BJ (cell line): ENCODE measurements at places on chromosomes 11 and 22.

GRCh38 chr11:113497066-113497910, 22.1 kb upstream of the DRD2 start:
- no peak for DNase-seq

DNA sequence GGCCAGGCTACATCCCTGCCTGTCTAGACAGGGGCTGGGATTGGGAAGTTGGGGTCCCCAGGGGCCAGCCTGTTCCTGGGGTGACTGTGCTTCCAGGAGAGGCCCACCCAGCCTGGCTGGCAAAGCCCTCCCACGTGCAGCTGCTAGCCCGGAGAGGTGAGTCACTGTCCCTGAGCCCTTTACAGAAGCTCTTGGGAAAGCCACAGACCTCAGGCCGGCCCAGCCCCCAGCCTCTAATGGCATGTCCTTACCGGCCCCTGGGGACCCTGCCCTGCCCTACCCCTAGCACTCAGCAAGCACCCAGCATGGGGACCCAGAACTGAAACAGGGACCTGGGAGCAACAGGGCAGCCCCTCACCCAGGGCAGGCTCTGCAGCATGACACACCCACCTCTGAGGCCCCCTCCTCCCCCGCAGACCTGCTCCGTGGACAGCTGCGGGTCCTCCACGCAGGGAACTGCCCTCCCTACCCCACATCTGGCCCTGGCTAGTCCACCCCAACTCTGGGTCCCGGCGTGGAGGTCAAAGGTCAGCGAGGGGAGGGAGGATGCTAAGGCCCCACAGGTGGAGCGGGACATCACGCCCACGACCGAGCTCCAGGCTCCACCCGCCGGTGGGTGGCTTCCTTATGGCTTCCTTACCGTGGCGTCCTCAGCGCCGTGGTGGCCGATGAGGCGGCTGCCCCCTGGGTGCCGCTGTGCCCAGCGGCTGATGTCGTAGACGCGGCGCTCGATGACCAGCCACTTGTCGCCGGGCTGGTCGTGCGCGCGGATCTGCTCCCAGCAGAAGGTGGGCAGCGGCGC, 615 bp downstream of the FADS3 start:
- peak; percentile 25 for DNase-seq

DNA sequence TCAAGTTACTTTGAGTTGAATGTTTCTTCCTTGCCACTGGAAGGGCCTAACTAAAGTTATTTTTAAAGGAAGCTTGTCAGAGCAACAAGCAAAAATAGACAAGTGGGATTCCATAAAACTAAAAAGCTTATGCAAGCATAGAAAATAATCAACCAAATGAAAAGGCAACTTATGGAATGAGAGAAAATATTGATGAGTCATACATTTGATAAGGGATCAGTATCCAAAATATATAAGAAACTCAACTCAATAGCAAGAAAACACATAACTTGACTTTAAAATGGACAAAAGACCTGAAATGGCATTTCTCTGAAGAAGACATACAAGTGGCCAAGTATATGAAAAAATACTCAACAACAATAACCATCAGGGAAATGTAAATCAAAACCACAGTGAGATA, 264.5 kb upstream of the UBASH3B start:
- DNase-seq, result no peak

- no peak for DNase-seq
Observed at GRCh38 chr11:2518111-2518982, 73.5 kb downstream of the KCNQ1 start.

DNA sequence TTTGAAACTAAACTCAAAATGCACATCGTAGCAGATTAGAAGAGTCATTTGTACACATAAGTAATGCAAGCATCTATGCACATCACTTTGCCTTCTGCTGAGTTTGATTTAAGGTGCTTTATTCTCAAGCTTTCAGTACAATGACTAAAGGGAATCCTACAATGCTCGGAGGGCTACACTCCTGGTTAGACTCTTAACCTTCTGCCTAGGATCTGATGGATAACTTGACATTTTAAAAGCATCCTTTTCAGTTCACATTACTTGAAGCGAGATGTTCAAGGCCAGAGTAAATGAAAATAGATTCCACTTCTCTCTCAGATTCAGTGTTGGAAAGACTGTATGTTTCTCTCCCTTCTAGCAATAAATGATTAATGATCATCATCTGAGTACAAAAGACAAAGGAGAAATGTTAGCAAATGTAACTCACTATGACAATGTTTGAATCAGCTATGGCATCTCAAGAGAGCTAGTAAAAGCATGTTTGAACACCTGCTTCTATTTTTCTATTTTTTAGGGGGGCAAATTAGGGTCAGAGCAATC, 259.2 kb upstream of the ANO3 start:
- DNase-seq, result no peak
